ENCODE measurements at places on chromosomes 13 and 19. TPM values are rescaled to one million over a fixed set of nuclear protein-coding genes. Genes with fewer than 3 reads are reported as not detected.

The SBNO2 gene
- 71.2 TPM for total RNA-seq

The PSG2 gene
- total RNA-seq: not detected

The KLHL1 gene
- total RNA-seq: not detected

The CLIP3 gene
- 11.5 TPM for total RNA-seq

The SLC25A41 gene
- 0.11 TPM for total RNA-seq

The PGLYRP1 gene
- not detected for total RNA-seq

The ADGRE2 gene
- not detected for total RNA-seq

The LILRB2 gene
- total RNA-seq: not detected

The ZNF700 gene
- total RNA-seq: 13.6 TPM

The ZNF837 gene
- 2.2 TPM for total RNA-seq

Measured in articular chondrocyte of knee joint (primary cell).